ENCODE measurements at places on chromosomes 11 and 22.
A peak's percentile ranks its signal among the peaks of the same experiment; 100 is the strongest.

GRCh38 chr11:8813658-8814057 lies 97.3 kb upstream of the AKIP1 start:
- DNase-seq = peak; percentile 75

DNA sequence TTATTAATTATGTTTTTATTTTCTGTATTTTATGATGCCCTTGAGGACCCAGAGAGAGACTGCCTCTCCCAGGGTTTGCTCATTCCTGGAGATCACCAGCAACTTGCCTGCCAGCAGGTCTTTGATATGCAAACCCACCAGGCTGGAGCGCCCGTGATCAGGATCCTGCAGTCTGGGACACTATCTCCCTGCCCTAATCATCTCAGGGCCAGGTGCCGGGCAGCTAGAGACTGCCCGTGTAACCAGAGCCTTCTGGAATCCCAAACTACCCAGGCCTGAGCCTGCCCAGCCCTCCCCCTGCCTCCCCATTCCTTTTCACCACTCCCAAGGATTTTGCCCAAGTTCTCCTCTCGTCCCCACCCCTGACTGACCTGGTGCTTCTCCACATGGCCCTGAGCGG lies 52.2 kb upstream of the B3GAT1 start:
- no peak for DNase-seq

- DNase-seq = no peak
Measured at GRCh38 chr22:19806213-19807160, 45.9 kb downstream of the TBX1 start.

GRCh38 chr11:67410369-67410831 lies 5.1 kb upstream of the CARNS1 start:
- DNase-seq = no peak

DNA sequence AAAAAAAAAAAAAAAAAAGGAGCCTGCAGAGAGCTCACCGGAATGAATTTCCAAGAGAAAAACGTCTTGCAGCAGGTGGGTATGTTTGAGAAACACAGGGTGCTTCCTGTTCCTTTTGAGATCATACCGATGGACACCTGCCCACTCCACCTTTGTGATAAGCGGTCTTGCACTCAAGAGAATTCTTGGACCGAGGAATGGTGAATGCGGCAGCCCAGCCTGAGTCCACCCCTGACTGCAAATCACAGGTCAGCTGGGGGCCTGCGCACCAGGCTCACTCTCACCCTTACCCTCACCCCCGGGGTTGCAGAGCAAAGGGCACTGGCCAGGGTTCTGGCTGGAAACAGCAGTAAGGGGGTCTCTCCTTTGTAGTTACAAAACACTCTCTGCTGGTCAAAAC lies 16.8 kb upstream of the TEF start:
- no peak for DNase-seq

- no peak for DNase-seq
Measured at GRCh38 chr11:103322821-103323220, 213.6 kb downstream of the DYNC2H1 start.

DNA sequence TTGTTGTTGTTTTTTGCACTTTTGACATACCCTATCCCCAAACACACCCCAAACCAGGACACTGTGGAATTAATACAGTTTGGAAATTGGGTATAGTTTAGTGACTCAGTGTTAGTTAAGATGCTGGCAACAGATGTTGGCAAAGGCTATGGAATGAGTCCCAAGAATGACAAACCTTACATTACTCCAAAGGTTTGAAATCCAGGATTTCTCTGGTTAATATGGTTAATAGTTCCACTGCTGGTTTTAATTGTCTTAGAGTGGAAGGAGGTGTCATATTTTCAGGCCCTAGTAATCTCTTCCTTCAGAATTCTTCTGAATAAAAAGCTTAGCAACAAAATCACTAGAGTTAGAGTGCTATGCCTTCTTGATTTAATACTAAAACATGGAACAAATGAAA lies 775 bp downstream of the LPXN start:
- DNase-seq = no peak

GRCh38 chr22:17569971-17570511 lies 6.7 kb downstream of the SLC25A18 start:
- DNase-seq = no peak

GRCh38 chr22:44126807-44127206 lies 53.9 kb upstream of the PARVG start:
- DNase-seq = no peak

- DNase-seq = no peak
Measured at GRCh38 chr11:8832571-8833260, 78.3 kb upstream of the AKIP1 start.

- DNase-seq = no peak
Measured at GRCh38 chr11:74011360-74012073, 2.6 kb upstream of the UCP3 start.

GRCh38 chr11:18650859-18651557 lies 16.9 kb upstream of the SPTY2D1 start:
- DNase-seq = peak; percentile 55
